AG10803 (cell line): ENCODE measurements at places on chromosomes 1 and 21.

- no peak for DNase-seq
Observed at GRCh38 chr1:151324390-151324930, 2.8 kb downstream of the PI4KB start.

GRCh38 chr1:19429611-19430010, 55.7 kb downstream of the CAPZB start:
- no peak for DNase-seq

DNA sequence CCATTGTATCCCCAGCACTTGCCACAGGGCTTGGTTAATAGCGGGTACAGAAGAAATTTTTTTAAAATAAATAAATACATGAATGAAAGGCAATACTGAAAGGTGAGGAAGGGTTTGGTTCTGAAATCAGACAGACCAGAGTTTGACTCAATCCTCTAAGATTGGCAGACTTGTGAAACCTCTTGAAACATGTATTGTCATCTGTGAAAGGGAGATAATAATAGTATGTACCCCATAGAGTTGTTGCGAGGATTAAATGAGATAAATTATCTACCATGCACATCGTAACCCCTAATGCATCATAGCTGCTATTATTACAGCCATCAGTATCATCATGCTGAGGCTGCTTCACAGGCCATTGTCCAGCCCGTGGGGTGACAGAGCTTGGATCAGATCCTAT, 41.4 kb downstream of the S1PR1 start:
- no peak for DNase-seq

GRCh38 chr1:92709738-92710137, 75.2 kb downstream of the EVI5 start:
- peak; percentile 56 for DNase-seq
